ENCODE measurements at places on chromosomes 4 and X. TPM values are rescaled to one million over a fixed set of nuclear protein-coding genes. Genes with fewer than 3 reads are reported as not detected.
A peak's percentile ranks its signal among the peaks of the same experiment; 100 is the strongest.

The TMSB15C gene
- polyA plus RNA-seq, result 18.3 TPM

The FGFBP1 gene
- 0.16 TPM for polyA plus RNA-seq

DNA sequence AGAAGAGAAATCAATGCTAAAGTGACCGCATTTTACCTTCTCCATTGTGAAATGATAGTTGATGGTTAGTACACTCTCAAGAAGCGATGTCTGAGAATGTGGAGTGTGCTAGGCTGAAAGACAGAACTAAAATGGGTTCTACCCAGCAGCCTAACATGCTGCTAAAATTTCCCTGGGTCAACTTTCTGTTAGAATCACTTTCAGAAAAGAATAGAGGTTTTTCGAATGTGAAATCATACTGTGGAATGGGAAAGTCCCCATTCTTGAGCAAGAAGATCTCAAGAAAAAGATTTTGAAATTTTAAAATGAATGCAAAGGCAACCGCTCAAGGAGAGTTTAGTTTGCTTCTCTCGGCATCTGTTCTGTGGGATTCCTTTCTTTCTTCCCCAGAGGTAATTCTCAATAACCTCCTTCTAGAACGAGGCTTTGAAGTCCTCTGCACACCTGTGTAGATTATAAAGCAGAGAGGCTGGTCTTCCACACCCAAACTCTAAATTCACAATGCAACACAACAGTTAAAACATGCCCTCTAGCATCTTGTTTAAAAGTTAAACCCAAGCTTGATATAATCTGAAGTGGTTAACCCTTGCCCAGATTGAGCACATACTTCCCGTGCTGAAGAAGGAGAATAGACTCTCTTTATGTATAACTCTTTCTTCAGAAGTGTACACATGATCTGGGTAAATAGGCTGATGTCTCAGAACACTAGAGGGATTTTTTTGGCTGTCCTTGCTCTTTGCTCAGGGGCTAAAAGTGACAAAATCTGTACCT is 208.7 kb upstream of the KLF3 start:
- DNase-seq, result no peak

GRCh38 chrX:104935581-104935980 is 284.9 kb downstream of the TEX13A start:
- DNase-seq, result no peak

DNA sequence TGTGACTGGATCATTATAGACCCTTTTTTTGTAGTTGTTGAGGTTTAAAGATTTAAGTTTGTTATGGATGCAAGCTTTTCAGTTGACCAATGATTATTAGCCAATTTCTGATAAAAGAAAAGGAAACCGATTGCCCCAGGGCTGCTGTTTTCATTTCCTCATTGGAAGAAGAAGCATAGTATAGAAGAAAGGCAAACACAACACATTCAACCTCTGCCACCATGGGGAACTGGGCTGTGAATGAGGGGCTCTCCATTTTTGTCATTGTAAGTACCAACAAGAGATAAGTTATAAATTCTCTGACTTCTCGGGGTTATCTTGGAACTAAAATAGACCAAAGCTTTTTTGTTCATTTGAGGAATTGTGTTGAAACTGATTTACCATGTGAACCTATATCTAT is at the start of gene CYBB:
Gene CYBB (plus strand): TSS at position 203 of the 400 bp plus-strand sequence. CDS start 19 bp downstream, at position 222.
- no peak for DNase-seq

The ADRA2C gene
- polyA plus RNA-seq, result 18.8 TPM

The CXorf65 gene
- not detected for polyA plus RNA-seq

DNA sequence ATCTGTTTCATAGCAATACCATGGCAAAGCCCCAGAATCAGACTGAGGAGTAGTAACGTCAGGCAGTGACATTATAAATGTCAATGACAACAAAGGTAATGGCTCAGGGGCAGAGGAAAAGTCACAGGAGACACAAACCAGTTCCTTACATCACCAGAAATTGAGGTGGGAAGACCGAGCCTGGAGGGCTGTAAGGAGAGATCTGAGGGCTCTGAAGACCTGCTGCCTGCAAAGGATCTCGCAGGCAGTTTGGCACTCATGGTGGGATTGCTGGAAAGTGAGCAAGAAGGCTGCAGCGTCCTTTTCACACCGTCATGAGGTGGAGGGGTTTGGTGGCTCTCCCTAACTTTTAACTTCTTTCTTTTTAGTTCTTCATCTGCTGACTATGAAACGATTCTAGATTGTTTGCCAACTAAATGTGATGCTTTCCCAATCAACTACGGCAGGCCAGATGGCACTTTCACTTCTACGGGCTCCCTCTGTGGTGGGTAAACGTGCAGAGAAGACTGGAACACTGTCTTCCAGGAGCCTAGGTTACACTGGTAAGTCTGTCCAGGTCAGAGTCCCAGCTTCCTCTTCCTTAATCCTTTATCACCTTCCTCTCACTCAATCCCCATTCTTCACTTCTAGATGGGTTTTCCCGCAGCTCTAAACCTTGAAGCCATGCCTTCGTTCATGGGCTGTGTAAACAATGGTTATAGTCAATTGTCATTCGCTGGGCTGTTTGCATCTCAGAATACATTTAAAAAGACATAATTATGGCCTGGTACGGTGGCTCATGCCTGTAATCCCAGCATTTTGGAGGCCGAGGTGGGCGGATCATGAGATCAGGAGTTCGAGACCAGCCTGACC is 58.2 kb downstream of the TBC1D9 start:
- DNase-seq, result no peak

- peak; percentile 4 for DNase-seq
Observed at GRCh38 chr4:157043131-157043530, 32.8 kb upstream of the GLRB start.

The PI4K2B gene
- 12.4 TPM for polyA plus RNA-seq
